Suppressor macrophage treated with lipopolysaccharide for 4 hours (primary cell): ENCODE measurements at places on chromosomes 11 and 22.

DNA sequence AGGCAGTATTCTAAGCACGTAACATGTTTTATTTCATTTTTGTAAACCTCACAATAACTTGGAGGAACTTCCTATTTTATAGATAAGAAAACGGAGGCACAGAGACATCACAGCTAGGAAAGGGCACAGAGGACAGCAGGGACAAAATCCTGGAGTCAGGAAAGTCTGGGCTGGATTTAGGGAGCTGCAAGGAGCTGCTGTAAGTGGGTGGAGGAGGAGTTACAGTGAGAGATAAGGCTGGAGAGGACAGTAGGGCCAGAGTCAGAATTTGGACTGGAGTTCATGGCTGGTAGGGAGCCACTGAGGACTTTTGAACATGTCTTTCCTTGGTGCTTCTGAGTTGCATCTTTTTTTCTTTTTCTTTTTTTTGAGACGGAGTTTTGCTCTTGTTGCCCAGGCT is 32.2 kb upstream of the PTPRJ start:
- DNase-seq: no peak

GRCh38 chr11:1890856-1891830 is 552 bp downstream of the PRR33 start:
- DNase-seq: no peak

GRCh38 chr11:86278226-86278625 is 23.8 kb upstream of the HIKESHI start:
- DNase-seq: no peak

GRCh38 chr11:132601875-132602274 is 930.4 kb downstream of the OPCML start:
- no peak for DNase-seq

DNA sequence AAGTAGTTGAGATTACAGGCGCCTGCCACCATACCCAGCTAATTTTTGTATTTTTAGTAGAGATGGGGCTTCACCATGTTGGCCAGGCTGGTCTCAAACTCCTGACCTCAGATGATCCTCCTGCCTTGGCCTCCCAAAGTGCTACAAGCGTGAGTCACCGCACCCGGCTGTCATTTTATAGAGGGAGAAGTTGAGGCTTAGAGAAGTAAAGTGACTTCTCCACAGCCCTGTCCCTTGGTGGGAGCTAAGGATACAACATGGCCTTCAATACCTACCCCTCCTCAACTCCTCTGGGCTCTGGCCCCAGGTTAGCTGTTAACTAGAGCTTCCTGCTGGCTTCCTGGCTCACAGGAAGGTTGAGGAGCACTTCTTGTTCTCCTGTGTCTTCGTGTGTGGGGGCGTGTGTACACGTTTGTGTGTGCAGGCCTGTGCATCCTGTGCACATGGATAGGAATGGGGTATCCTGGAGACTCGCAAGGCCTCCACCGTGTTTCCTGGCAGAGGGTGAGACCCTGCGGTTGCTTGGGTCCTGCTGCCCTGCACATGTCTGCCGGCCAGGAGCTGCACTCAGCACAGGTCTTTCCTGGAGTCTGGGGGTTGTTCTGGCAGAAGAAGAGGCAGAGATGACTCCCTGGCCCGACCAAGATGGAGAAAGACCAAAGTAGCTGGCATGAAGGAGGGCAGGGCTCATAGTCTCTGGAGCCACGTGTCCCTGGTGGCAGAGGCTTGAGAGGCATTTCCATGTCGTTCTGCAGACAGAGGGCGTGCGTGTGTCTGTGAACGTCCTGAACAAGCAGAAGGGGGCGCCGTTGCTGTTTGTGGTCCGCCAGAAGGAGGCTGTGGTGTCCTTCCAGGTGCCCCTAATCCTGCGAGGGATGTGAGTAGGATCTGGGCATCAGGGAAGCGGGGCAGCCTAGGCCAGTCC is 2.4 kb downstream of the SIDT2 start:
- DNase-seq: peak; percentile 82

DNA sequence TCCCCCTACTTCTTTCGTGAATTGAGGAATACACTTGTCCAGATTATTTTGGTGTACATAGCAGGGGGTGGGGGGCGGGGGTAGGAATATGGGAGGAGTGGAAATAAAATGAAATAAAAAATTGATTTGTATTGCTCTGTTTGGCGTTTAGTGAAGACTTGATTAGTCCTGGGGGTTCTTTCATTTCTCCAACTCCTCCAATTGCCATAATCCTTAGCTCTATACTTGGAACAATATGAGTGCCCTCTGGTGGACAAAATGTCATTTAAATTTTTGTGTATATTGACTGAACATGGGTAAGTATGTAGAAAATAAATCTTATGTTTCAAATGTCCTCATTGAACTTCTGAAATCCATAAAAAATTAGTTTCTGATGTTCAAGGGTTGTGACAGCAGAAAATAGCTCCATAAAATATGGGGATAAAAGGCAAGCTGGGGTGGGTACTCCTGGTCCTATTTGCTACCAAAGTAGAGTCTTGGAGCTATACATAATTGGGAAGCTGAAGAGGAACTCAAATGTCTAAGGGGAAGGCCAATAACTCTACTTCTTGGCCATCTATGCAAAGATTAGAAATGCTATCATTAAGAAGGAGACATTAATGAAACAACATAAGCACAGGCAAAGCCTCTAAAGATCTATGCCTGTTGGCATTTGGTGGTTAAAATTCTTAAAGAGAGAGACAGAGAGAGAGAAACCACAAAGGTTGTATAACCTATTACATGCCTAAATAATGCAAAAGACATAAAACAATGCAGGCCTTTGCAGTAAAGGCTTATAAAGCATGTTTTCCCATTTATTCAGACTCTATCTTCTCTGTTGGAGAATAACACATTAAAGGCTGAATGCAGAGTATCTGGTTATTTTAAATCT is 421.6 kb downstream of the METTL15 start:
- DNase-seq: peak; percentile 47

GRCh38 chr11:120929090-120929489 is 94.8 kb upstream of the TBCEL start:
- DNase-seq: no peak

DNA sequence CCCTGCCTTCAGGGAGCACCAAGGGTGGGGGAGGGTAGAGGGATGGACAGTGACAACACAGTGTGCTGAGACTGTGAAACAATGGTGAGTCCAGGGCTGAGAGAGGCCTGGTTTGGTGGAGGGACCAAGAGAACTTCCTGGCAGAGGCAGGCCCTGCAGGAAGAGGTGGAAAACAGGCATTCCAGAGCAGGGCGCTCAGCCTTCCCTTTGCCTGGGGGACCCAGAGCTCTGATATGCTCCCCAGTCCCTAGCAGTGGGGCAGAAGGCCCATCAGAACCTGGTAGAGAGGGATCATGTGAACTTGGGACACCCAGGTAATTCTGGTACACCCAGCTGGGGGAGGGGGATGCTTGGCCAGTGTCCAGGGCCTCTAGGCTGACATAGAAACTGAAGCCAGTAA is 17.2 kb upstream of the UVRAG start:
- DNase-seq: no peak

DNA sequence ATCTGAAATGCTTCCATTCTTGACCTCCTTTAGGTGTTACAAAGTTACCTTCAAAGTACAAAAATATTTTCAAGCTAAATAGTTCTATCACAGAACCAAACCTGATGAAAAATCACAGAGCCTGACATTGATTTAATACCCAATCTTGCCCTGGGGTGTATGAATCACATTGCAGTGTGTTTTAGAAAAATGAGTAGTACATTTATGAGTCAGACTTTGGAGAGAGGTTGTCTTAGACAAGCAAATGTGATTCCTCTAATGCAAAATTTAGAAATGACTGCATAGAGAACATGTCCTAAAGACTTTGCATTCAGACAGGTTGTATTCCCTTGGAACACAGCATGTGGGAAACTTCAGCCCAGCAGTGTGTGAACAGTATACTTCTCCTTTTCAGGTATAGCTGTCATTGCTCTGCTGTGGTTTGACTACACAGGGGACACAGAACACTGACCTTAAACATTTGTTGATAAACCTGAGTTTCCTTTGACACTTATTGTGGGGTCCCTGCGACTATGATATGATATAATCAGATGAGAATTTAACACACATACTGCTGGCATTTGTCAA is 972.1 kb downstream of the JRKL start:
- no peak for DNase-seq

GRCh38 chr11:112235750-112236390 is 9.6 kb downstream of the PTS start:
- DNase-seq: no peak

GRCh38 chr11:27241311-27242122 is 121.5 kb downstream of the CCDC34 start:
- no peak for DNase-seq

- no peak for DNase-seq
Observed at GRCh38 chr11:69205743-69206612, 50.2 kb downstream of the SMIM38 start.

DNA sequence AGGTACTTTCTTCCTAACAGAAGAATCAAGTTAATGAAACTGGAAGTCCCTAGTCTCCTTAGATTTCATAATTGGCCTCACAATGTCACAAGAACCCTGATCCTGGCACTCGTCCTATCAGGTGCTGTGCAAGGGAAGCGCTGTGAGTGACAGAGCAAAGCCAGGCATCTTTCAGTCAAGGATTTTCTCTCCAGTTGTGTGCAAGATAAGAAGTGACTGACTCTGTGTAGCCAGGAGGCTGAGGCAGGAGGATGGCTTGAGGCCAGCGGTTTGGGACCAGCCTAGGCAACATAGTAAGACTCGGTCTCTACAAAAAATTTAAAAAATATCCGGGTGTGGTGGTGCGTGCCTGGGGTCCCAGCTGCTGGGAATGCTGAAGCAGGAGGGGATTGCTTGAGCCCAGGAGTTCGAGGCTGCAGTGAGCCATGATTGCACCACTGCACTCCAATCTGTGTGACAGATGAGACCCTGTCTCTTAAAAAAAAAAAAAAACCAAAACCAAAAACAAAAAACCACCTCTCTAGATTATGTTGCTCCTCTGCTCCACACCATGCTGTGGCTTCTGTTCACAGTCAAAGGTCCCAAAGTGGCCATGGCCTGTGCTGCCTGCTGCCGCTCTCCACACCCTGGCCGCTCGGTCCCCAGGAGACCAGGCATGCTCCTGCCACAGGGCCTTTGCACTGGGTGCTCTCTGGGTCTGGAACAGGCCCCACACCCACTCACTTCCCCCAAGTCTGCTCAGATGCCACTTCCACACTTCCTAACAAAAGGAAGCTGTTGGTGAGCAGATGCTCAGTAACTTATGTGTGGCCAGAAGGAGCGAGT is 54.2 kb upstream of the CLDN5 start:
- no peak for DNase-seq

DNA sequence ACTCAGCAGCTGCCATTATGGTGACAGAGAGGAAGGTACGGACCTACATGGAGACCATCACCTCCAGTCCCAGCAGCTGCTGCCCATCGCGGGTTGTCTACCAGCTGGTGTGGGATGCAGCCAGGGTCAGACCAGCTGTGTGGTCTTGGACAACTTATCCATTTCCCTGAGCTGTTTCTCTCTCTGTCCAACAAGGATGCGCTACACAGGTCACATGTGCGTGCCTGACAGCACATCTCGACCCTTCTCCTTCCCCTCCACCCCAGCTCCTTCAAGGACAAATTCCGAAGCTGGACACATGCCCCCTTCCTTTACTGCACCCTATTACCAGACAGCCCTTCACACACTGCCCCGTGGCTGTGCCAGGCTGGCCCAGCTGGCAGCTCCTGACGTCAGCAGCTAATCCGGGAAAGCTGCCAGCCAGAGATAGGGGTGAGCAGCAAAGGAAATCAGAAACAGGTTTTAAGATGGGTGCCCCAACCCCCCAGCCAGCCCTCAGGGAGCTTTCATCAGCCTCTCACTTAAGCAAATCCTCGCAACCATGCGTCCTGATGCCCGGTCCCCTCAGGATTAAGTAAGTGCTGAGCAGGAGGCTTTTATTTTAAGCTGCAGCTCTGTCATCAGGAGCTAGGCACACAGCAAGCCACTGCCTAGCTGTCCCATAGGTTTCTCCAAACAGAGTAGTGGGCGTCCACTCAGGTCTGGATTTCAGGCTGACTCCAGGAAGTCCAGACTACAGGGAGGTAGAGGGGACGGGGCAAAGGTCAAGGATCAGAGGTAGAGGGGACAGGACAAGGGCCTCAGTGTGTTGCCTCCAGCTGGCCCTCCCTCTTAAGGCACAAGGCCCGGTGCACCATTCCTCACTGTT is 20.3 kb downstream of the TEF start:
- DNase-seq: no peak

DNA sequence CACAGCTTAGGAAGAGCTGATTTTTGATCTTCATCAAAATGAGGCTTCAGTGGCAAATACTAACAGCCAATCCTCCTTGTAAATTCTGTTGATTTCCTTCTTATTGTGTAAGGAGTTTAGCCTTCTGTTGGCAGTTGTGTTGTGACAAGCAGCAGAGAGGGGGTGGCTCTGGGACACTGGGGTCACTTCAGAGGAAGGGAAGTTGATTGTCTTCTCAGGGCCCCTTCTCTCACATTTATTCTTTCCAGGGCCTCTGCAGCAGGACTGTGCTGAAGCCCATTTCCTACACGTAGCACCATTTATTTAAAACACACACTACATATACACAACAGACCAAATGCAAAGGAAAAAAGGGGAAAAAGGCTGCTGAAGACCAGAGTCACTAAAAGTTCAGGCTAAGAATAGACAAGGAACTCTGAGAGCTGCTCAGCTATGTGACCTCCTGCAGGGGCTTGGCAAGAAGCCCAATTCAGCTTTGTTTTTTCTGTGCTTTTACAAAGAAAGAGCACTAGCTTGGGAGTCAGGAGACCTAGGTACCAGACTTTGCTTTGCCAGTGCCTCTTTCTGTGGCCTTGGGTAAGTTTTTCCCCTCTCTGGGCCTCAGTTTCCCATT is 28.3 kb upstream of the UPB1 start:
- peak; percentile 31 for DNase-seq

DNA sequence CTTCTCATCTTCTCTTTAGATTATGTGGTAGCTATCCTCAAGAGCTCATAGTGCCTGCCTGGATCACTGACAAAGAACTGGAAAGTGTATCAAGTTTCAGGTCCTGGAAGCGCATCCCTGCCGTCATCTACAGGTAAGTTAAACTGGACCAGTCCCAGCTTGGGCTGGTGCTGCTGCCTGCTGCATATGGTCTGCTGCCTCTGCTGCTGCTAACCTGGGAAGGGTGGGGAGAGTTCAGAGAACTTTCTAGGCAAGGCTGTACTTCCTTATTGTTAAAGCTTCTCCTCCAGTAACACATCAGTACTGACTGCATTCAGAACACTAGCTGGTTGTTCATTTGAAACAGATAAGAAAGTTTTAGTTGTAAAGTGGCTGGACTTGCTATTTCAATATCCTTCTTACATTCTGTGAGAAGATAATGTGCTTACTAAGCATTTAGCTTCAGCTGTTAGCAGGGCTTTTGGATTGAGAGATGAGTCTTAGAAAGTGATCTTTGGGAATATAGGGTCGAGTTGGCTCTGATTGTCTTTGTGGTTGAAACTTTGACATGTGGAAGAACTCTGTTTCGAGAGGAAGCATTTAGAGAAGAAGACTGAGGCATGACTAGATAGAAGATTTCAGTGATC is 77.3 kb upstream of the HORMAD2 start:
- DNase-seq: no peak

DNA sequence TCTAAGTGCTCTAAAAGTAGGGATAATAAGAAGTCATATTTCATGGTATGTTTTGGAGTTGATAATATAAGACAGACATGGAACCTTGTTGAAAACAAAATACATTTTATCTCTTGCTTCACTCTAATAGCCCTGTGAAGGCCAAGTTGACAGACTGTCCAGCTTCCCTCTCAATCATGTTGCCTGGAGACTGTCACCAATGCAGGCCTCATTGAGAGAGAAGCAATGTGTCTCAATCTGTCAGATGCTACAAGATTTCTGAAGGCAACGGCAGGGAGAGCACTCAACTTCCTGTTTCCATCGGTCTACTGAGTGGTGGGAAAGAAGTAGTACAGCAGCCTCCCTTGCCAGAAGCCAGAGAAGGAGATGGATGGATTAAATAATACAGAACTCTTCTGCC is 23.6 kb upstream of the FJX1 start:
- peak; percentile 46 for DNase-seq

- DNase-seq: no peak
Observed at GRCh38 chr11:84685976-84686375, 941.2 kb downstream of the DLG2 start.
